Skin of body (tissue), 3 donors: ENCODE measurements at places on chromosomes 7 and 10.
A peak's percentile ranks its signal among the peaks of the same experiment; 100 is the strongest.

DNA sequence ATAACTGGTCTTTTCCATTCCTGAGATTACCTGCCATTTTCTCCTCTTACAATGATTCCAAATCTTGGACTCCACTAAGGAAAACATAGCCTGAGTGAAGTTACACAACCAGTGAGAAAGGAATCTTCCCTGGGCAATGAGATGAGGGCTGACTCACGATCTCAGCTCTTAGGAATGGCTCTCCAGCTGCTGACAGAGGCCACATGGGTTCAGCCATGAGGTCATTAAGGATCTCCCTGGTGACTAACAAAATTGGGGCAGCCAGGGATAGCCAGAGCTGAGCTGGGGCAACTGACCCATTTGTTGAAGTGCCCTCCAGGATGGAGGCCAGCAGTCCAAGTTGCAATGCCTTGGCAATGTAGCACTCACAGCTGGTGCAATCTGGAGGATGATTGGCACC lies 78.7 kb upstream of the MKLN1 start:
- DNase-seq, result no peak

- DNase-seq, result no peak
Measured at GRCh38 chr7:45162943-45163691, 5.5 kb downstream of the RAMP3 start.

DNA sequence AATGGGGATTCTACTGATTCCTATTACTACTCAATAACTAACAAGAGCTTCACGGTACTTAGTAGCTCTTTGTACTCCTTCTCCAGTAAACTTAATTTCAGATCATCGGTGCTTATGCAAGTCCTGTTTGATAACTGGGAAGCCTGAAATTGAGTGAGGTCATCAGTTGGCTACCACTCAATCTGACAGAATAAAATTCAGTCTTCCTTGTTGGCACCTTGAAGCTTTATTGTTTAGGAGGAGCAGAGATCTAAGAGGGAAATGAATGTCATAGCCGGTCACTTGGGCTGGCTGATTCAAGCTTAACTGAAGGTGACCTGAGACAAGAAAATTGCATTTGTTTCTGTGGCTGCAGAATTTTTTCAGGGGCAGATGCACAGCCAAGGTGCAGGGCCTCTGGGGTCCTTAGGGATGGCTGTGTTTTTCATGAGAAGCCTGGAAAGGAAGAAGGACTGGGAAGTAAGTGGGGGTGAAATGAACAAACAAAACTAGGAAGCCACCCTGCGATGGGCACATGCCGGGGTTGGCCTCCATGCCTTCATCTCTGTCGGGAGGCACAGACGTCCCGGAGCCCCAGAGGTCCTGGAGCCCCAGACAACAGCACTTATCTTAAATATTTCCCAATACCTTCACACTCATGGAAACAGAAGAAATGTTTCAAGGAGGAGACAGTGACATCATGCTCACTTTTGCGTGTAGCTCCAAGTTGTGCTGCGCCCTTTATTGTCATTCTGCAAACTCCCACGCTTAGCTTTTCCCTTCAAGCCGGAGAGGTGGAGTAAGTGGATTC lies 85.0 kb upstream of the KIF5B start:
- no peak for DNase-seq

- DNase-seq, result no peak
Measured at GRCh38 chr7:2869981-2870380, 25.9 kb upstream of the GNA12 start.

DNA sequence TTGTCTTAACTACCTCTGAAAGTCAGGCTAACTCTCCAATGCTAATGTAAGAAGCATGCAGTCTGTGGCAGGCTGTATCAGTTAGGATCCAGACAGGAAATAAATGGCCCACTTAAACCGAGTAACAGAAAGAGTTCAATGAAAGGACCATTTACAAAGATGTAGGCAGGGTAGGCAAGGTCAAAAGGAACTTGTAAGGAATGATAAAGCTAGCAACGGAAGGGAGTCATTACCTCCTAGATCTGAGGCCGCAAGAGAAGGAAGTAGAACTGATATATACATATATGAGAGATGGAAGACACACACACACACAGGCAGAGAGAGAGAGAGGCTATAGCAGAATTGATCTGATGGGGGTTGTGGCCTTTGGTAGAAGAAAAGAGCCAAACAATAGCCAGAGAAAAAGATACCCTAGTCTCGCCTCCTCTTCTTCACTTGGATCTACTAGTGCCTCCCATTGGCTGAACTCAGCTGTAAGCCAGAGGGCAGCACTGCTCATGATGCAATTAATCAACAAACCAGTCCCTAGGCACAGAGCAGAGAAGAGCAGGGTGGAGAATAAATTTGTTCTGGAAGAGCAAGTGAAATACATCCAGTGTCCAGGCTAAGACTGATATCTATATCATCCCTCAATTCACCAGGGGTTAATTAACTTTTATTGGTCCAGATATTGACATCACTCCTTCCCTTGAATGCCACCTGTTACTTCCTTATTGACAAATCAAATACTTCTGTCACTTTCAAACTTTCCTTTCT lies 91.2 kb downstream of the LSMEM1 start:
- DNase-seq, result no peak

GRCh38 chr10:62972103-62972502 lies 155.9 kb upstream of the EGR2 start:
- no peak for DNase-seq

- peak; percentile 8 for DNase-seq
Measured at GRCh38 chr7:79317728-79318127, 135.7 kb downstream of the MAGI2 start.

GRCh38 chr10:35371731-35372130 lies 35.4 kb downstream of the CCNY start:
- DNase-seq, result no peak

- no peak for DNase-seq
Measured at GRCh38 chr7:81715984-81716588, 53.8 kb downstream of the HGF start.

DNA sequence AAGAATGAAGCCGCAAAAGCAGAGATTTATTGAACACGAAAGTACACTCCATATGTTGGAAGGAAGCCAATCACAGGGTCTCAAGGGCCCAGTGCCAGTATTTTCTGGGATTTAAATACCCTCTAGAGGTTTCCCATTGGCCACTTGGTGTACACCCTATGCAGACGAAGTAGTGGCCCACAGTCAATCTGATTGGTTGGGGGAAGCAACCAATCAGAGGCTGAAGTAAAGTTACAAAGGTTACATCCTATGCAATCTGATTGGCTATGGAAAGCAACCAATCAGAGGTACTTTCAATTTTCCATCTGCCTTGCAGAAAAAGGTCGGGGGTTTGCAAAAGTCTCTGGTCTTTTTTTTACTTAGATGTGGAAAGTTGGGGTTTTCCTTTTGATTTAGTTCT lies 481.3 kb upstream of the NRP1 start:
- DNase-seq, result no peak

GRCh38 chr7:13538669-13539068 lies 450.8 kb downstream of the ETV1 start:
- DNase-seq, result no peak

- DNase-seq, result peak; percentile 45
Measured at GRCh38 chr7:84701524-84702306, 485.1 kb downstream of the SEMA3D start.

GRCh38 chr7:24863626-24864025 lies 106.4 kb upstream of the GSDME start:
- no peak for DNase-seq

- no peak for DNase-seq
Measured at GRCh38 chr10:62870866-62871265, 54.7 kb upstream of the EGR2 start.

GRCh38 chr10:116985611-116986010 lies 19.4 kb downstream of the SHTN1 start:
- DNase-seq, result no peak

DNA sequence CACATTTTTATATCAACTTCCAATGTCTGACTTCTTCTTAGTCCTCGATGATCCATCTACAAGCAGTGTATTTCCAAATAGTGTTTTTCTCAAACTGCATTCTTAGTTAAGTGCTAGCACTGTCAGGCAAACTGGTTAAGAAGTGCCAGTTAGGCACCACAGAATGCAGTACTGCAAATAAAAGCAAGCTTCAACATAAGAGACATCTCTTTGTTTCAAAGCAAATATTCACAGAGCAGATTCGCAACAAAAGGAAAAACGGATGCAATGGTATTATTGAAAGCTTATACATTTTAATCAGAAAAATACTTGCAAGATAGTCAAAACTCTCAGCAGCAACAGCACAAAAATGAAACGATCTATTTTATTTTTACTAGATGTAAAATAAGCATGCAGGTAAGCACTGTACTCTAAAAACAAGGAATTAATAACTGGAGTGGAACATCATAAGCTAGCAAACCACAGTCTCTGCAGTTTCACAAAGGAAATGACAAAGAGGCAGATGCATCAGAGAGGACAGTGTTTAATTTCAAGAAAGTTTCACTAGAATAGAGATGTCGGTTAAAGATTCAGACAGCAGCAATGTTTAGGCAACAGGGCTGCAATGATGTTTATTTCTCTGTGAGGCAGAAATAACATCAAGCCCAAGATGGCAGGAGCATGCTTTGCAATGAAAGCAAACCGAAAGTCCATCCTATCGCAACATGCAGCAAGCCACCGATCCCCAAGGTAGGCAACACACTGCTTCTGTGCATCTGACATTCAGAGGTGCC lies 82.0 kb downstream of the FGFR2 start:
- DNase-seq, result no peak

GRCh38 chr7:3937605-3938004 lies 636.6 kb downstream of the SDK1 start:
- DNase-seq, result no peak

- DNase-seq, result no peak
Measured at GRCh38 chr10:60534761-60535389, 145.2 kb upstream of the ANK3 start.

DNA sequence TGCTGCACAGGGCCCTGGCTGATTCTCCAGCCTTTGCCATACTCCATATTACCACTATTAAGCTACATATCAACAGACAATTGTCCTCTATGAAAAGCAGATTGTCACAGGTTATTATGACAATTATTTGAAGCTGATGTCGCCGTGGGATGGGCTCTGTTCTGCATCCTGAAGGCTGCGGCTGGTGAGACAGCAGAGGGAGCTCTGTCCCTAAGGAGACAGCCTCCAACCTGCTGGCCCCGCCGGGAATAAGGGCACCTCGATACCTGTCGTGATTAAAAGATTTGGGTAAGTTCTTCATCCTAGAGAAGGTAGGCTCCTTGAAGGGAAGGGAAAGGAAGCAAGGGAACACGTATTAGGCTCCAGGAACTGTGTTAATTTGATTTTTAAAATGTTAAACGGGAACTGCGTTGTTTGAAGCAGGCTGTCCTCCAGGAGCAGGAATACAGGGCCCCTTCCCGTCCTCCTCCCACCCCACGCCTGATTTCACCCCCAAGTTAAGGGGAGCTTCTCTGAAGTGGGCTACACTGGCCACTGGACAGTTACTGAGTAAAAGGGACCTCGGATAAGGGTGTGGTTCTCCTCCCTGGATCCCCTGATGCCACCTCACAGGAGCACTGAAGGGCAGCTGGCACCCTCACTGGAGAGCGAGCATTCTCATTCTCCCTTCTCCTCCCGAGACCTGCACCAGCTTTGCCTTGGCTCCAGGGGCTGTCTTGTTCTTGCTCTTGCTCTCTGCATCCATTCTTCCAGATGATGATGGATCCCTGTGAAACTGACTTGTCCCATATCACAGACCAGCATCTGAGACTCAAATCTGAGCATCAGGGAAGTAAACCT lies 11.8 kb upstream of the TIAL1 start:
- DNase-seq, result no peak

DNA sequence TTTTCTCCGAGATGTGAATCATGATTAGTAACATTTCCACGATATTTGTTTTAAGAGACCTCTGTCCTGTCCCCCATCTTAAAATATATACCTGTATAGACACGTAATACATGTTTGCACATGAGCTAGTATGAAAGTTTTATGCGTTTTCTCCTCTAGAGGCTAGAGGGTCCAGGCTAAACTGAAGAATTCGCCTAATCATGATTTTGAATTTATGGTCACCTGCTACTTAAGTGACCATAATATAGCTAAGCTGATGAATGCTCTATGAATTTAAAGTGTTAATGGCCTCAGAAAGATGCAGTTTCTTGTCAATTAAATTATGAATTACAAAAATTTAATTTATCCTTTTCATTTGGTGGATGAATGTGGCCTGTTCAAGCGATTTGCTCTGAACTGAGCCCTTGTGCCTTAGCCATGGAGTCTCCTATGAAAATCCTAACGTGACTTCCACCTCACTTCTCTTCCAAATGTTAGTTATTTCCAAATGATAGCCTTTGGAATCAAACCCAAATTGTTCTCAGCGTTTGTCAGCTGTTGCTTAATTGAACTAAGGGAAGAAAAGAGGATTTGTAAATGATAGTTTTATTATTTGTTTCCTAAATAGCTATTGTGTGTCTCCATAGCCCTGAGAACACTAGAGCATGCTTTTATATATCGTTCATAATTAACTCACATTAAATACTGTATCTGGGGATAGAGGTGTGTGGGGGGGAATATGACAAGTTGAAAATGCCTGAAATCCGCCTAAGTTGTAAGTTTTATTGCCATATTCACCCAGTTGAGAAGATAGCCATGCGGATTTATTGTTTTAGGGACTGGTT lies 2.3 kb downstream of the CELF2 start:
- DNase-seq, result no peak

DNA sequence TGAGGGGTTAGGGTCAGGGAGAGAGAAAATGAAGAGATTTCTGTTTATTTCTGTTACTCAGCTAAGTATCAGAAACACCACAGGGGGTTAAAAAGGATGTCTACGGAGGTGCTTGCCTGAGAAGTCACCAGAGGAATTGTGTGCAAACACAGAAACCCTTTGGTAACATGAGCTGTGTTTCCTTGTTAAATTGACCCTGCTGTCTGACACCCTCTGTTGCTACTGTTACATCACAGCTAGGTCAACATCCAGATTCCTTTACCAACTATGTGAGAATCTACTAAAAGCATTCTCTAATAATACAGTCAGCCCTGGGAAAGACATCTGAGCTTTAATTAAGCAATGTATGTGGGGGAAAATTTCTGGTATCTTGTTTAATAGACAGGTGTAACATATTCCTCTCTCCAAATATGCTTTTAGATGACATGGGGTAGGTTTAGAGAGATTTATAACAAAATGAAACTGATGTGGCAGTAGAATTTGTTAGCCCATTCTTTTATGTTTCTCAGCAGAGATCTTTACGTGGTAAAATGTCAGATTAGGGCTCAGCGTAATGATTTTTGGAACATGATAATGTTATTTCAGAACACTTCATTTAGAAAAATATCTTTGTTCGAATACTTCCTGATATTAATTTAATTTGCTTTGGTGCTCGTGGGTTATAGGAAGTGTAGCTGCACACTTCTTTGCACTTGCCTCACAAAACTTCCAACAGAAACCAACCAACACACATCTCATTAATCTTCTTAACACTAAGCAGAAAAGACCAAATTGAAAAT lies 168.0 kb upstream of the AHR start:
- DNase-seq, result no peak

- DNase-seq, result no peak
Measured at GRCh38 chr7:24503506-24503905, 69.7 kb upstream of the PALS2 start.

DNA sequence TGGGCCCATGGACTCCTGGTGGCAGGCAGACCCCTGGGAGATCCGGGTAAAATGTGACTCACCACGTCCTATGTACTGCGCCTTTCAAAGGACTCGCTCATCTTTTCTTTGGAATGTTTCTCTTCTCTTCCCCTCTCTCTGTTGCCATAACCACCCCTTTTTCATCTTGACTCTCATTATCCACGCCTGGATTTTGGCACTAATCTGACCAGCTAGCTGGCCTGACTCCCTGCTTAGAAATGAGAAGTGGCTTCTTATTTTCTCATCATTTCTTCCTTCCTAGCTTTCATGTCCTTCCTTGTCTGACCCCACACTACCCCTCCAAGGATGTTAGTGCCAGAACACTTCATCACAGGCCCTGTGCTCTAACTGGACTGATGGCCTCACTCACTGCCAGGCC lies 98.0 kb upstream of the FAM171A1 start:
- no peak for DNase-seq
